ENCODE measurements at places on chromosomes 7 and 10.

DNA sequence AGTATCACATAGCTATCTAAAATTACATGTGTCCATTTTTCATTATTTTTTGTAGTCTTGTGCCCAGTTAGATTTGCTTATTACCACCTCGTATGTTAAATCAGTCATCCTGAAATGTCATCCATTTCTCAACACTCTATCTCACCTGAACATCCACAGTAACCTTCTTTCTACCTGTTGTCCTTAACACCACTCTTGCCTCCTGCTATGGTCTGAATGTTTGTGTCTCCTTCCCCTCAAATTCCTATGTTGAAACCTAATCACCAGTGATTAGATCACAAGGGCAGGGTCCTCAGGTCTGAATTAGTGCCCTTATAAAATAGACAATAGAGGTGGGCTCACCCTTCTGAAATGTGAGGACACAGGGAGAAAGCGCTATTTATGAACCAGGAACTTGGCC, 80.2 kb upstream of the ASAH2 start:
- no peak for DNase-seq

DNA sequence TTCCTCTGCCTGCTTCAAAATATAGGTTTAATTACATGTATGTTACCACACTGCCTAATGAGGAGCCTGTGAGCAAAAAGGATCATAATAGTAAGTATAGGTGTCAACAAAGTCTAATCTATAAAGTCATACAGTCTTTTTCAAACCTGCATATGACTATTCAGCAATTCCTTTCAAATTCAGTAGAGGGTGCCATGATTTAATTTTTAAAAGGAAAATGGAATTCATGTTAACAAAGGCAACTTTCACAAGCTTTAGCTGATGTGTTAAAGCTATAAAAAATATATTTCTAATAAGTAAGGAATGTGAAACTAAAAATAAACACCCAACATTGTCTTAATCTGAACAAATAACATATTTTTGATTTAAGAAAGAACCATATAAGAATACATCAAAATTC, 52.1 kb downstream of the MPP7 start:
- DNase-seq, result no peak

DNA sequence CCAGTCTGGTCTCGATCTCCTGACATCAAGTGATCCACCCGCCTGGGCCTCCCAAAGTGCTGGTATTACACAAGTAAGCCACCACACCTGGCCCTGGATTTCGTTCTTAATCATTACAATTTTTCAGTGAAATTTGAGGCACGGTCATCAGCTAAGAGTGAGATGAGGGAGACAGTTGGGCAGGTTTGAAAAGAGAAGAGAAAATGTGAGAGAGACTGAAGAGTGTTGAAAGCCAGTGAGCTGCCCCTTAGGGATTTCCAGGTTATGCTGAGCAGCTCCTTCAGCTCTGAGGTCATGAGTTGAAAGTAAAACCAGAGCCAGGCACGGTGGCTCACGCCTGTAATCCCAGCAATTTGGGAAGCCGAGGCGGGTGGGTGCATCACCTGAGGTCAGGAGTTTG, 5.9 kb upstream of the UPF2 start:
- DNase-seq, result no peak

GRCh38 chr7:20834656-20835055, 48.0 kb upstream of the SP8 start:
- DNase-seq, result no peak

GRCh38 chr7:69508736-69509135, 89.5 kb upstream of the AUTS2 start:
- no peak for DNase-seq

Measured in AG09319 (cell line).